ENCODE measurements at places on chromosomes 7 and 10.

DNA sequence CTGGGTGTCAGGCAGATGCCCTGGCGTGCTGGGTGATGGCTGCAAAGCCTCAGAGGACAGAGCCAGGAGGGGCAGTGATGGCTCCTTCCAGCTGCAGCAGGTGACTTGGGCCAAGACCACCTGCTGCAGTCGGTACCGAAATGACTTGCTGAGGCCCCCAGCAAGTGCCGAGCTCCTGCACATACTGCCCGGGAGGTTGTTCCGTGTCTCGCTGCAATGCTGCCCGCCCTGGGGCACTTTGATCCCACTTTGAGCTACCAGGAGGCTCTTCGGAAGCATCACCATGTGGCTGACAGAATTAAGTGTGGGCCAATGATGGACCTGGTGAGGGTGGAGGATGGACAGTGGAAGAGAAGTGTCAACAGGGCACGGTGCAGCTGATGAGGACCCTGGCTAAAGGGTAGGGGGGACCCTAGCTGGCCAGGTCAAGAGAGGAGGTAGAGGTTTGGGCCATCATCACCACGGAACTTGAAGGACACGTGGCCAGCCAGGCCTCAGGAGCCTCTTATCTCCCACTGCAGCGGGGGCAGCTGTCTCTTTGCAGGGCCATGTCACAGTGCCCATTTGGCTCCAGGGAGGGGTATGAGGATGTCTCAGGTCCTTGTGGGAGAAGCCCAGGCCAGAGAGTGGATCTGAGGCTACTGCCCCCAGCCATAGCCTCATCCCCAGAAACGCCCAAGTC lies 51.1 kb upstream of the NANOS1 start:
- no peak for DNase-seq

DNA sequence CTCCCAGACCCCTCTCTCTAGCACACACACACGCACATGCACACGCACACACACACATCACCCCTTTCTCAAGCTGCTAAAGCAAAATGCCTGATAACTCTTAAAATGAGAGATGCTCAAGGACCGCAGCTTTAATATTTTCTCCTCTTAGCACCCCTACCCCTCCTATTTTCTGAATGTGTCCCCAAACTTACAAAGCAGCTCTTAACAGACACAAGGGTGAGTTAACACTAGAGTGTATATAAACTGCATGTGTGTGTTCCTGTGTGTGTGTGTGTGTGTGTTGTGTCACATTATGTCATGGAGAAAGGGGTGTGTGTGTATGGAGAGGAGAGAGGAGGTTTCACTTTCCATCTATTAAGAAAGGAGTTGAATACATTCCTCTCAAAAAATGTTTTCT lies 1.3 kb downstream of the PTN start:
- DNase-seq = no peak

GRCh38 chr10:3844491-3845025 lies 59.5 kb upstream of the KLF6 start:
- DNase-seq = no peak

- DNase-seq = no peak
Measured at GRCh38 chr7:111274857-111275256, 183.9 kb downstream of the LRRN3 start.

DNA sequence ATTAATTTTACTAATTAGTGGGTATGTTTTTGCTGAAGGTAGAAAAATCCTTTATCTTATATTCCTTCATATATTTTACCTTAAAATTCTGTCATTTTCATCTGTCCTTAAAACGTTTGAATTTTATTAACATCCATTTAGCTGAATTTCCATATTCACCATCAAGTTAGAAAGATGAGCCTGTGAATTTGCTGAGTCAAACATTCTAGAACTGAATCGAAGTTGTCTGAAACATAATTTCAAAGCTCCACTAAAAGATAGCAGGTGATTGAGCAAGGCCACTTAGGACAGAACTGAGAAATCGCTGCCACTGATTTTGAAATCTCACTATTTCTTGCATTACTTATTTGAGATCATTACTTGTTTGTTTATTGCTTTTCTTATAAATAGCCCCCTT lies 17.5 kb downstream of the HGF start:
- no peak for DNase-seq
